ENCODE measurements at places on chromosomes 12 and 14. TPM values are rescaled to one million over a fixed set of nuclear protein-coding genes. Genes with fewer than 3 reads are reported as not detected.

IFNG-AS1 gene
- not detected for total RNA-seq

SLCO1C1 gene
- 1.2 TPM for total RNA-seq

TAS2R14 gene
- 4.5 TPM for total RNA-seq

DNA sequence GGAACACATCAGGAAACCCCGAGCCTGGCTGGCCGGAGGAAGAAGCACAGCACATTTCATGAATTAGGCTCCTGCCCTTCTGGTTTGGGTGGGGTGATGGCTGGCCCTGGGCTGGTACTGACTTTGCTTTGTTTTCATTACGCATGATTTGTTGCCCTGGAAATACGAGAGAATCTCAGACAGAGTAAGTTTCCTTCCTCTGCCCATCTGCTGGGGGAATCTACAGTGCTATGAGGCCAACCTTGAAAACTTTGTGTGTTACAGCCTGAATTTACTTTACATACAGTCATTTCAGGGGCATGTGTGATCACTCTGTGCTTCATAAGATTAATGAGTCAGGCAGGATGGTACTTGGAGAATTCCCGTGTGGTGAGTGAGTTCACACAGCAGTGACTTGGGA lies 20.5 kb upstream of the SLC5A8 start:
- no peak for DNase-seq
- no peaks in the 10 kb centered on the region for H3K4me1 ChIP-seq
- H3K27me3 ChIP-seq = peaks cover 14% of the 10 kb centered on the region
- no peak overlapping the region for H3K4me3 ChIP-seq
- H3K27ac ChIP-seq = no peak overlapping the region

- peaks cover 6% of the 10 kb centered on the region for H3K36me3 ChIP-seq
- no peaks in the 10 kb centered on the region for H3K27me3 ChIP-seq
- peak overlapping the region; percentile 47 for H3K27ac ChIP-seq
- H3K4me1 ChIP-seq = peaks cover 24% of the 10 kb centered on the region
Observed at GRCh38 chr12:102426599-102427542, 53.5 kb downstream of the IGF1 start.

LHX5 gene
- not detected for total RNA-seq

- no peaks in the 10 kb centered on the region for H3K36me3 ChIP-seq
- H3K27ac ChIP-seq = no peak overlapping the region
- no peak for DNase-seq
- H3K4me1 ChIP-seq = no peaks in the 10 kb centered on the region
- no peak overlapping the region for H3K4me3 ChIP-seq
- H3K27me3 ChIP-seq = peaks cover 27% of the 10 kb centered on the region
Observed at GRCh38 chr12:81517296-81517695, 241.9 kb downstream of the PPFIA2 start.

GRCh38 chr14:103361867-103362266 lies 23.3 kb upstream of the MARK3 start:
- H3K27me3 ChIP-seq = no peaks in the 10 kb centered on the region
- no peak overlapping the region for H3K4me3 ChIP-seq
- peaks cover 10% of the 10 kb centered on the region for H3K36me3 ChIP-seq
- no peak for DNase-seq

CIROP gene
- not detected for total RNA-seq

DNA sequence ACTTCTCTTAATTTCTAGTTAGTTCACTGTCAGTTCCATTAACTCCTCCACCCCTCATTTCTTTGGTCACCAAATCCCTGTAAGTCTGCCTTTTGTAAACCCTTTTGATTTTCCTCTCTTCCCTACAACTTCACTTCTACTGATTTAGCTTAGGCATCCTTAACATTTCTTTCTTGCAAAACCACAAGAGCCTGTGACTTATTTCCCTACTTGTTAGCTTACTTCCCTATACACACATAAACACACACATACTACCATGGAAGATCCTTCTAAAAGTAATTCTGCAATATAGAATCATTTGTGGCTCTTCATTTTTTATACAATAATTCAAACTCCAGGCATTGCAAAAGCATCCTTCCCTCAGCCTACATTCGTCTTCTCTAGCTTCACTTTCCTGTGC lies 494.3 kb upstream of the USP15 start:
- H3K27ac ChIP-seq = no peak overlapping the region
- no peak overlapping the region for H3K4me3 ChIP-seq
- peaks cover 15% of the 10 kb centered on the region for H3K27me3 ChIP-seq

FBXW8 gene
- total RNA-seq = 40.1 TPM

DNA sequence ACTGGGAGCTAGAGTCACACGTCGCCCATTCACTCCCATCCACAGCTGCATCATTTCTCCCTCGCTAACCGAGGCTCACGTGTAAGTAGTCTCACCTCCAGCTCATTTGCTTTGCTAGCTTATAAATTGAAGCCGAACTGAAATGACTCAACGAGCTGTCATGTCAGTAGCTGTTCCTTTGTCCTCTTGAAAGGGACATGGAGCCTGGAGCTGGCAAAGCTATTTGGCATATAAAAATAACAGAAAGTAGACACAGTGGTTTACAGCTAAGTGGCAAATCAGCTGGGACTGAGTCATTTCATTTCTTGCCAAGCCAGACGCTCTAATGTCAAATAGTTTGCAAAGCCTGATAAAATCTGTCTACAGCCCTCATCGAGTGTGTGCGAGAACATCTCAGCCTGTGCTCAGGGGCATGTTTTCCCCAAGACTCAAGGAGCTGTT lies 114.4 kb upstream of the TMEM233 start:
- no peaks in the 10 kb centered on the region for H3K4me1 ChIP-seq
- no peak overlapping the region for H3K27ac ChIP-seq
- H3K27me3 ChIP-seq = no peaks in the 10 kb centered on the region
- no peak for DNase-seq
- H3K4me3 ChIP-seq = no peak overlapping the region

- DNase-seq = no peak
- peaks cover 43% of the 10 kb centered on the region for H3K36me3 ChIP-seq
- H3K4me1 ChIP-seq = no peaks in the 10 kb centered on the region
- no peak overlapping the region for H3K4me3 ChIP-seq
- no peak overlapping the region for H3K27ac ChIP-seq
Observed at GRCh38 chr12:117152793-117153775, 37.2 kb downstream of the FBXO21 start.

Measured in mesothelial cell of epicardium (in vitro differentiated cells).